ENCODE measurements at places on chromosomes 1 and 21.

GRCh38 chr1:191993549-191993948 is 164.7 kb upstream of the RGS18 start:
- no peak for DNase-seq

DNA sequence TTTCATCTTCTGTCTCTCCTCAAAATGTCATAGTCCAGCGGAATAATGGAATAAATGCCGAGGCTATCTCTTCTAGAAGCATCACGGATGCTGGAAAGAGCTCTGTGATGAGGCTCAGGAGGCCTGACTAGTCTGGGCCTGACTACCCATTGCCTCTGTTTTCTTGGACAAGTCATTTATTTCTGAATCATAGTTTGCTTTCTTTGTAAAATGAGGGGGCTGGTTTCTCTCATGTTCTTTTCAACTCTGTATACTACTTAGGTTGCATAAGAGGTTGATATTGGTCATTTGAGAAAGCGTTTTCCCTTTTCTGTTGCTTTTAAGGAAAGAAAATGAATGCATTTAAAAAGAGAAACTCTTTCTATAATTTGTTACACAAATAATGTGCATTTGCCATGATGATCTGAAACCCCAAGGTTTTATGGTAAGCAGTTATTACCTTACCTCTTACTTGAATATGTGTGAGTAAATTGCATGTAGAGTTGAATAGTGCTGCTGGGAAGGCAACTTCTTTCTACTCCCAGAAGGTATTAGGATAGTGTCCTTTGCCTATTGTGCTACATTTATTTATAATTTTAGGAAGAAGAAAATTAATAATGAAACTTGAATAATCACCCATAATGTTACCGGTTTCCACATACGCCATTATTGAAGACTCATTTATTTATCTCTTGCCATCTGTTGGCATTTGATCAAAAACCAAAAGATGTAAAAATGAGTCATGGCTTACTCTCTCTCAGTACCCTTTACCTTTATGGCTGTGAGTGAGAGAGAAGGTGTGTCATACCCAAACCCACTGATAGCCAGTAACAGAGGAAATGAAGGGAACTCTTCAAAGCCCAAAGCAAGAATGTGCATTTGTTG is 179.1 kb downstream of the FASLG start:
- DNase-seq, result no peak

DNA sequence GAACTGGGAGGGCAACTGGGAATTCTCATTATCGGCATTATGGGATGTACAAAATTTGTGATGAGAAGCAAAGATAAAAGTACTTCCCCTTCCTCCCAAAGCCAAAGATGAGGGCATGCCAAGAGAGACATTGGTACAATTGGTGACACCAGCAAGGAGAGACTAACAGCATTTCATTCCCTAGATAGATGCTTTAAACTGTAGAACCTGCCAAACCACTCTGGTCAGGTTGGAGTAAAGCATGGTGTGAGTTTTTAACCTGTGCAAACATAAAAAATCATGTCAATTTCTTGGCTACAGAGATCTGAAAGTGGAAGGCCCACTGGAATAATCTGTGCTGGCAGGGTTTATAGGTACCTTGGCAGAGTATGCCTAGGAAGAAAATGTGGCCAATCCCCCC is 19.4 kb downstream of the CTXND2 start:
- DNase-seq, result no peak

GRCh38 chr1:15451014-15451722 is 5.4 kb upstream of the CELA2A start:
- no peak for DNase-seq

DNA sequence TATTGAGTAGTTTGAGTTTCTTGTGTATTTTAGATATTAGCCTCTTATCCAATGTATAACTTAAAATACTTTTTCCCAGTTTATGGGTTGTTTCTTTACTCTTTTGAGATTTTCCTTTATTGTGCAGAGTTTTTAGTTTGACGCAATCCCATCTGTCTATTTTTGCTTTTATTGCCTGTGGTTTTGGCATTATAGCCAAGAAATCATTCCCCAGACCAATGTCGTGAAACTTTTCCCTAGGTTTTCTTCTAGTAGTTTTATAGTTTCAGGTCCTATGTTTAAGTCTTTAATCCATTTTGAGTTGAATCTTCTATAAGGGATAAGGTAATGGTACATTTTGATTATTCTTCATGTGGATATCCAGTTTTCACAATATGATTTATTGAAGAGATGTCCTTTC is 87.6 kb downstream of the LEPR start:
- DNase-seq, result no peak
